ENCODE measurements at places on chromosomes 7 and 10.

DNA sequence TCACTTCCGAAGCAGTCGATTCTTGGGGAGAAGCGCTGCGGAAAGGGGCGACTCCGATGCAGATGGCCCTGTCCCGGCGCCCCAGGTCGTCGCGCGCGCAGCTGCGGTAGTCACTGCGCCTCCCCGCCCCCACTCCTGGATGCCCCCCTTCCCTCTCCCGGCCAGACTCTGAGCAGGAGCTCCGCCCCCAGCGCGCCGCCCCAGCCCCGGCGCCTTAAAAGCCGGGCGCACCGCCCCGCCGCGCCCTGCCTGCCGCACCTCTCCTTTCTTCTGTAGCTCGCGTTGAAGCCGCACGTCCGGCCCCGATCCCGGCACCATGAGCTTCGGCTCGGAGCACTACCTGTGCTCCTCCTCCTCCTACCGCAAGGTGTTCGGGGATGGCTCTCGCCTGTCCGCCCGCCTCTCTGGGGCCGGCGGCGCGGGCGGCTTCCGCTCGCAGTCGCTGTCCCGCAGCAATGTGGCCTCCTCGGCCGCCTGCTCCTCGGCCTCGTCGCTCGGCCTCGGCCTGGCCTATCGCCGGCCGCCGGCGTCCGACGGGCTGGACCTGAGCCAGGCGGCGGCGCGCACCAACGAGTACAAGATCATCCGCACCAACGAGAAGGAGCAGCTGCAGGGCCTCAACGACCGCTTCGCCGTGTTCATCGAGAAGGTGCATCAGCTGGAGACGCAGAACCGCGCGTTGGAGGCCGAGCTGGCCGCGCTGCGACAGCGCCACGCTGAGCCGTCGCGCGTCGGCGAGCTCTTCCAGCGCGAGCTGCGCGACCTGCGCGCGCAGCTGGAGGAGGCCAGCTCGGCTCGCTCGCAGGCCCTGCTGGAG, at the start of gene INA:
INA (plus strand) TSS at position 243 of the 817 bp plus-strand sequence; CDS start at position 317, 74 bp downstream.
- no peak for DNase-seq

GRCh38 chr10:32111585-32111984, 55.4 kb upstream of the KIF5B start:
- DNase-seq: no peak

DNA sequence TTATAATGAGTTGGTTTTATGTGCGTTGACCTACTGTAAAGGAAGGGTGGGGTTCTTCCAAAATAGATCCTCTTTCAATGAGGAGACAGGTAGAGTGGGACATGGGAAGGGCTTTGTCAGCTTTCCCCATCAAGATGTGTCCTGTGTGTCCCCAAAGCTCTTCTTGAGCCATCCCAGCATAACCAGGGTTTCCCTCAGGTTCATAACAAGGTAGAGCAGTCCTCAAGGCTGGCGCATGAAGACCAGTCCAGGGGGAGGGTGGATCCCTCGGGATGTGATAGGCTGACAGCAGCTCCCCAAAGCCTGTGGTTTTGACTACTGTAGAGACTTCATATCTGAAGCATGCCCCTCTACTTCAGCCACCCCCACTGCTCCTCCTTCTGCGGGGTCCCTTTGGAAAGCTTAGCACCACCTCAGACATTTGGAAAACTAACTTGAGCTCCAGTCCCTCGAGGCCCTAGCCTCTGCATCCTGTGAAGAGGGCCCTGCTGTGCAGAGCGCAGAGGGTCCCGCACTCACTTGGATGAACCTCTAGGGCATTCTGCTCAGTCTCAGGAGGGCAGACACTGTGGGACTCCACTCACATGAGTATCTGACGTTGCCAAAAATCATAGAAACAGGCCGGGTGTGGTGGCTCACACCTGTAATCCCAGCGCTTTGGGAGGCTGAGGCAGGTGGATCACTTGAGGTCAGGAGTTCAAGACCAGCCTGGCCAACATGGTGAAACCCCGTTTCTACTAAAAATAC, 1.1 kb upstream of the GIMAP8 start:
- no peak for DNase-seq

DNA sequence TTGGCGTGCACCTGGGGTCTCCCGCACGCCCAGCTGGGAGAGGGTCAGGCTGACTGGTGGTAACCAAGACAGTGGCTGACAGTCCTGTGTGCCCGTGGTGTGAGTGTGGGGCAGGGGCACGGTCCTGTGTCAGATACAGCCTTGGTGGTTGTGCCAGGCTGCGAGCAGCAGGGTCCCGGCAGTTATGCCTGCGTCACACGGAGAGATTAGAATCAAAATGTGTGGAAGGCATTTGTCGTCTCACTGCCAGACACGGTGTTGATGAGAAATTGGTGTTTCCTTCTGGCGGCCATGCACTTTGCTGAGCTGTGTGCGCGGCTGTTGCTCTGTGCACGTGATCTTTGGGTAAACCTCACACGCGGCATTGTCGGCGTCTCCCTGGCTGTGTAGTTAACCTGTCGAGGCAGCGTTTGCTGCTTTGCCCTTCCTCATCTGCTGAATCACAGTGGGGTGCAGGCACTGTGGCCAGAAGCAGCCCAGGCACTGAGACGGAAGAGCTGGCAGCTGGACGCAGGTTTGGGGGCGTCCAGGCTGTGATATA, 87.7 kb downstream of the NKX6-2 start:
- no peak for DNase-seq

DNA sequence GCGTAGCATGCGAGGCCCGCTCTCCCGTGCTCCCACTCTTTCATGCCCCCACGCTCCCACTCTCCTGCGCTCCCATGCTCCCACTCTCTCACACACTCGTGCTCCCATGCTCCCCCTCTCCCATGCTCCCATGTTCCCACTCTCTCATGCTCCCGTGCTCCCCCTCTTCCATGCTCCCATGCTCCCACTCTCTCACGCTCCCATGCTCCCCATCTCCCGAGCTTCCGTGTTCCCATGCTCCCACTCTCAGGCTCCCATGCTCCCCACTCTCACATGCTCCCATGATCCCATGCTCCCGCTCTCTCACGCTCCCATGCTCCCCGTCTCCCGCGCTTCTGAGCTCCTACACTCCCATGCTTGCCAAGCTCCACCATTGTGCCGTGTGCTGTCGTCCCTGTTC, 84.4 kb upstream of the ANLN start:
- DNase-seq: no peak

- DNase-seq: no peak
These were observed 19.6 kb downstream of the WIPF3 start for GRCh38 chr7:29825775-29826529.

- DNase-seq: peak; percentile 55
These were observed 759 bp downstream of the FGFBP3 start for GRCh38 chr10:91908337-91909116.

GRCh38 chr7:42987648-42988214, 55.6 kb downstream of the MRPL32 start:
- no peak for DNase-seq

DNA sequence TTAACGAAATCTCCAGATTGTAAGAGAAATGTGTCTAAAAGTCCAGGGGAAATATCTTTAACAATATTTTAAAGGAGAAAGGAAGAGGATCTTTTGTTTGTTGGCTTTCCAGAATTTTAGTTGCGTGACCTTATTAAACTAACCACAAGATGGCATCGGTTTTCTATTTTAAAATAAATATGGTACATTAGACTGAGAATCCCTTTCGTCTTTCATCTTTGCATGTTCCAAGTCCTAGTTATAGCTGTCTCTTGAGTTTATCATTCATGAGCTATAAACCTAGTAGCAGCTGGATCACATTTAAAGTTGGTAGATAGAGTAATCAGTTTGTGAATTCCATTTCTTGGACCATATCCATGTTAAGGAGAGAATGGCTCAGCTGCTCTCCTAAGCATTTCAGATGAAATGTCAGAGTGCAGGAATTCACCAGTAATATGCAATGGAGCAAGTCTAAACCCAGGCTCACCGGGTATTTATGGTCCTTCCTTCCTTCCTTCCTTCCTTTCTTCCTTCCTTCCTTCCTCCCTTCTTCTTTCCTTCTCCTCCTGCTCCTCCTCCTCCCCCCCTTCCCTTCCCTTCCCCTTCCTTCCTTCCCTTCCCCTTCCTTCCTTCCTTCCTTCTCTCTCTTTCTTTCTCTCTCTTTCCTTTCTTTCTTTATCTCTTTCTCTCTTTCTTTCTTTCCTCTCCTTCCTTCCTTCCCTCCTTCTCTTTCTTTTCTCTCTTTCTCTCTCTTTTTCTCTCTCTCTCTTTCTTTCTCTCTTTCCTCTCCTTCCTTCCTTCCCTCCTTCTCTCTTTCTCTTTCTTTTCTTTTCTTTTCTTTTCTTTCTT, 57.8 kb upstream of the RAB18 start:
- no peak for DNase-seq

DNA sequence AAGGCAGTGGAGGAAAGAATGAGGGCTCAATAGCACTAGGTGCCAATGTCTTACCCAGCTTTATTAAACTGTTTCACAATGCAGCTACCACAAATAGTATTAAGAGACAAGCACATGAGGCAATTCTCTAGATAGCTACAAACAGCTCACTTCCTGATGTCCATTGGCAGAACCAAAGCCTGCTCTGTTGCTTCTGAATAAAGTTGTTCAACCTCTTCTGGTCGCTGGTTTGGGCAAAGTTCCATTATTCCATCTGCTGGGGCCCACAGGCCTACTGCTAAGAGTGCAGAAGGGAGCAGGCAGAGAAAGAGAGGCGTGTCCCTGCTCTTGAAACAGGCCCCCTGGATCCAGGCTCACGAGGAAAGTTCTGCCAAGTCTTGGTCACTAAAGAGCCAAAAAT, 173.9 kb downstream of the ZNF438 start:
- DNase-seq: no peak

DNA sequence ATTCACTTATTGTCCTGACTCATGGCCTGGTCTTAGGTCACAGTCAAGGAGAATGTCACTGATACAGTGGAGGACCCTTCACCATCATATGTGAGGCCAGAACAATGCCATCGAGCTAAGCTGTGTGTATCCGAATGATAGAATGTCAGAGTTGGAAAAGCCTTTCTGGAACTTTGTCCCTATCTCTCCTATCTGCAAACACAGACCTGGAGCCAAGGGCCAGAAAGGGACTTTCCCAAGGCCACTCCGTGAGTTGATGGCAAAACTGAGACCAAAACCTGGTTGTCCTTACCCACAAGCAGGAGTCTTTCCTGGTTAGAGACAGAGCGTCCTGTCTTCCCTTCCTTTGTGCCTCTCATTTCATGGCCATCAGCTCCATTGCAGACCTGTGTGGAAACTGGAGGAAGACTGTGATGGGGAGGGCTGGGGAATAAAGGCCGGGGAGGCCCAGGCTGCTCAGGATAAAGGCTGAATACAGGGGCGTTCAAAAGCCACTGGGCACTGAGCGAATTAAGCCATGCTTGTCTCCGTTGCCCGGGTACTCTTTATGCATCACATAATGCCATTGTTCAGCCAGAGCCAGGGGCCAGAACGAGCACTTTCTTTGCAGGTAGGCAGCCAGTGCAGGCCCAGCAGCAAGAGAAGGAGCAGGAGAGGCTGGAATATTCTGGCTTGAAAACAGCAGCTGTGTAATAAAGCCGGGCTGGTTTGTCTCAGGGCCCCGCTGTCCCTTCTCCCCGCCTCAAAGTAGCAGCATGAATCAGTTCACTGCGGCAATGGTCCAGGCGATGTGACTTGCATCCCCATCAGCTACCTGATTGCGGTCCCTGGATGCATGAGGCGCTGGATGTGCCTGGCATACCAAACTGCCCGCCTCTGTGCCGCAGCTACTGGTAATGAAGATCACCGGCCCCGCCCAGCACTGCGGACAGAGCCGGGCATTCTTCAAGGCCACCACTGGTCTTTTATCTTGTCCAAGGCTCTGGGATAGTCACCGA, 143.0 kb downstream of the RPS24 start:
- DNase-seq: no peak

- DNase-seq: no peak
These were observed 251.7 kb upstream of the GNAI1 start for GRCh38 chr7:79882922-79883321.

DNA sequence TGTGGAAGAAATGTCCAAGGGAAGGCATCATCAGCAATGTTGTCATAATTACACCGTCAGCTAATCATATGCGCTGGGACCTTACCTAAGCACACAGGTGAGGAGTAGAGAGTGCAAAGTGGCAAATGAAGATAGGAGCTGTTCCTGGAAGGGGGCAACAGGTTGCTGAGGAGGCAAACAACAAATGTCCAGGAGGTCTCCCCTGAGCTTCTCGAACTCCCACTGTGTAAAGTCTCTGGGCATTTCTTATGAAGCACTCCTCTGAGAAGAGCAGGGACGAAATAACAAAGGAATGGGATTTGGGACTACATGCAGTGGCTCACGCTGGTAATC, 152.5 kb downstream of the DOCK4 start:
- no peak for DNase-seq

GRCh38 chr10:70759781-70760180, 25.4 kb downstream of the TBATA start:
- DNase-seq: no peak

DNA sequence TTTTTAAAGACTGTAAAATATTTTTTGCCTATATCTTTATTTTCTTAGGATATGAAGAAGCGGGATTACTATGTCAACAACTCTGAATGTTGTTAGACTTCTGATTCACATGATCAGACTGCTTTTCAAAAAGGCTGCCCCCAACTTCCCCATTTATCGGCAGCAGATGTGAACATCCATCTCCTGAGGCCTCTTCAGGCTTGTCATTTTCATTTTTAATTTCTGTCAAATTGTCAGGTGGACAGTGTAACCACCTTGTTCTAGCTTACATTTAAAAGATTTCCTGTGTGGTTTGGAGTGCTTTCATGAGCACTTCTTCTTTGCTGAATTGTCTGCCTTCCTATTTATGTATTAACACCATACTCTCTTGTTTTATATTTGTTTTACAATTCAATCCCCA, 78.8 kb upstream of the GSDME start:
- DNase-seq: no peak

GRCh38 chr7:122145937-122146645, 2.0 kb upstream of the AASS start:
- DNase-seq: no peak

DNA sequence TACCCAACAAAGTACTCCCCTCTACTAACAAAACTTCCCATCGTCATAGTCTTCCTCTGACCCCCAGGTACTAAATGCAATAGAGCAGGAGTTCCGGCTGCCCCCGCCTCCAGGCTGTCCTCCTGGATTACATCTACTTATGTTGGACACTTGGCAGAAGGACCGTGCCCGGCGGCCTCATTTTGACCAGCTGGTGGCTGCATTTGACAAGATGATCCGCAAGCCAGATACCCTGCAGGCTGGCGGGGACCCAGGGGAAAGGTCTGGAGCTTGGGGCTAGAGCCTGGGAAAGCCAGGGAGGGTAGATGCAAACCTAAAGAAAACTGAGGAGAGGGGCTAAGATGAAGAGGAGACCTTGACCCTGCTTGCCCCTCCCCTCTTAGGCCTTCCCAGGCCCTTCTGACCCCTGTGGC, 15.3 kb downstream of the EPHB6 start:
- no peak for DNase-seq

- no peak for DNase-seq
These were observed 1124.4 kb downstream of the NXPH1 start for GRCh38 chr7:9557853-9558252.

DNA sequence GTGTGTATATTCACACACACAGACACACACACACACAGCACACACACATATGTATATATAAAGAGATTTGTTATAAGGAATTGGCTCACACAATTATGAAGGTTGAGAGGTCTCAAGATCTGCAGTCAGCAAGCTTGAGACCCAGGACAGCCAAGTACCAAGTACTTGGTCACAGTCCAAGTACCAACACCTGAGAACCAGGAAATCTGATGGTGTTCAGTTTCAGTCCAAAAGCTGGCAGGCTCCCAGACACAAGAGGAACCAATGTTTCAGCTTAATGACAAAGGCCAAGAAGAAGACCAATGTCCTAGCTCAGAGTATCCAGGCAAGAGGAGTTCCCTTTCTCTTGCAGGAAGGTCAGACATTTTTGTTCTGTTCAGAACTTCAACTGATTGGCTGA, 780.2 kb downstream of the MAGI2 start:
- no peak for DNase-seq

GRCh38 chr7:35336444-35336843, 82.5 kb upstream of the TBX20 start:
- DNase-seq: no peak

All from activated T-cell treated with anti-CD3 and anti-CD28 coated beads for 1 hour (primary cell).